ENCODE measurements at places on chromosomes 2 and 18.

DNA sequence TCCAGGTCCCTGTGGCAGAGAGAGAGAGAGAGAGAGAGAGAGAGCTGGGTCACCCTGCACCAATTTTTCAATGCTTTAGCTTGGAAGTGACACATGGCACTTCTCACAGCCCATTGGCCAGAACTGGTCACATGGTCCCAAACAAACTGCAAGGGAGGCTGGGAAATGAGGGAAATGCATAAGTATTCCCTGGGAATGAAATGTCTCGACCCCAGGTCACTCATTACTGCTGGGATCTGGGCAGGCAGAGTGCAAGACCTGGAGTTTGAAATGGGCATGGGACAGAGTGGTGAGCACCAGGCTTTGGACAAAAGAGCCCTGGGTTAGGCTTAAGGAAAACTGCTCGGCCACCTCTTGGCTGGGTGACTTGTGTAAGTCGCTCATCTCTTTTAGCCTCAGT, 37.0 kb downstream of the SMAD7 start:
- no peak for ATAC-seq

DNA sequence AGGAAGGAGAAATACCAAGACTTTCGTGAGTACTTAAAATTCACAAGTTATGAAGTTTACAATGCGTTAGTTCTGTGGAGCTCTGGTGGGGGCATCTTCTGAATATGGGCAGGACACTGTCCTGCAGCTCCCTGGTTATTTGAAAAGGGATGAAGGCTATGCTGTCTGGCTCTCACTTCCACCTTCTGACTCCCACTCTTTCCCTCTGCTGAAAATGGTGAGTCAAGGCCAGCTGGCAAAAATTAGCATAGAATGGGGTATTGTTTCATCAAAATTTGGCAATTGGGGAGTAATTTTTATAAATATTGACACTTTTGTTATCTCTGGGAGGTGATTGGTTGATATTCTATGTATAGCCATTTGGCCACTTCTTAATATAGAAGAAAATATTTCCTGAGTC, 177.4 kb downstream of the PARD3B start:
- no peak for ATAC-seq

- no peak for ATAC-seq
These were observed 77.3 kb upstream of the UPP2 start for GRCh38 chr2:158024288-158024898.

- ATAC-seq: no peak
These were observed 407.2 kb downstream of the PTPRM start for GRCh38 chr18:7974200-7974874.

- peak; percentile 93 for ATAC-seq
These were observed 162.4 kb downstream of the CELF4 start for GRCh38 chr18:37403100-37403781.

DNA sequence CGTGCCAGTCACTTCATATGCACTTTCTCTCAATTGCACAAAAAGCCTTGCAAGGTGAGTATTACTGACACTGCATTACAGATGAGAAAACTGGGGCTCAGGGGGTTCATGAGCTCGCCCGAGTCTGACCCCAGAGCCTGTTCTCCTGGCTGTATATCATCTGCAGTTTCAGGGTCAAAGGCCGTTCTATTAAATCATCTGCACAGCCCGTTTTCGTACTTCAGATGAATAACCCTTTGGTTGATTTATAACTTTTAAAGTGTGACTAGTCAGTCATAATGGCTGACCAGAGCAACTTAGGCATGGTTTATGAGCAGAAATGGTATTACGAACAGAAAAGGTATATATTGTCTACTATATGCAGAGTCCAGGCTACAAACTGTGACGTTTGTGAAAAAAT, 35.3 kb upstream of the NPAS2 start:
- no peak for ATAC-seq

DNA sequence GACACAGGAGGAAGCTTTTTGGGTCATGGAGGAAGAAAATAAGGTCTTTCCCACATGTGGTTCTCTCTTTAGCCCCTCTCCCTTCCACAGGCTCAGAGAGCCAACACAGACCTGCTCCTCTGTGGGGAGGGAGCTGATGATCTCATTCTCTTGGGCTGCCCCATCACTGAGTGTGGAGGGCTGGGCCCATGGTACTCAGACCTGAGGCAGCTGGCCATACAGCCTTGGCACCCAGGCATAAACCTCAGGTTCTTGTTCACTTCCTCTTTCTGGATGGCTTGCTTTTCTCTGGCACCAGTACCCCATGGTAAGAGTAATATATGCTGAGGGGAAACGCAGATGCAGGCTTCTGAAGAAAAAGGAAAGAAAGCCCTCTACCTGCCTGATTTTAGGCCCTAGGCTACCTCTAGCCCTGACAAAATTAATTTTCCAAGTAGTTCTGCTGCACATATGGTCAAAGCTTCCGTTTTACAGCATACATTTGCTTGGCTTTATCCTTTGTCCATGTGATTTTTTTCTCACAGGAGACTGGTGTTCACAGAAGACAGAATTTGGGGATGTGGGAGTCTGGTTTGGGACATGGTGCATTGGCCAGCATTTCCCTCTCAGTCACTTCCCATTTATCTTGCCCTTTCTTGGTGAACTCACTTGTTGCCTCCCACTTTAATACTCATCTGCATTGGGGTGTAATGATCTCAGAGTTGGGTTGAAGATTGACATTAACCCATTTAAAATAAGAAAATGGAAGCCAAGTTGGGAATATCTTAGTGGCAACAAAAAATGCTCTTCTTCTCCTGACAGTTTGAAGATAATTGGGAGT, 11.1 kb downstream of the DHRS9 start:
- no peak for ATAC-seq

DNA sequence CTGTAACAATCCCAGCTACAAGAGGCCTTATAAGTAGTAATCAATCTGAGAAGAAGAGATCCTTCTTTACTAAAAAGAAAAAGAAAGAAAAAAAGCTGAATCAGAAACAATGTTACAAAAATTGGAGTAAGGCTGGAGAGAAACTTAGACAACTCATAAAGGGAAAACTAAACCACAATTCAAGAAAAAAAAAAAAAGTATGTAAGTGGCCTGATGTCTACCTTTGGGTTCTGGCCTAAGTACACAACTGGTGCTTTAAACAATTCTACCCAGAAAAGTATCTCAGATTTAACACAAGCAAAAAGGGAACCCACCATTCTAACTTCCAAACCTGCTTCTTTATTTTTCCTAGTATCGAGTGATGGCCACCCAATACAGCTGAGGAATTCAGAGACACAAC, 45.3 kb downstream of the ZNF521 start:
- no peak for ATAC-seq

GRCh38 chr2:20135631-20136050, 84.2 kb upstream of the LAPTM4A start:
- ATAC-seq: peak; percentile 78

GRCh38 chr2:50313656-50314055, 718.3 kb downstream of the NRXN1 start:
- ATAC-seq: no peak

DNA sequence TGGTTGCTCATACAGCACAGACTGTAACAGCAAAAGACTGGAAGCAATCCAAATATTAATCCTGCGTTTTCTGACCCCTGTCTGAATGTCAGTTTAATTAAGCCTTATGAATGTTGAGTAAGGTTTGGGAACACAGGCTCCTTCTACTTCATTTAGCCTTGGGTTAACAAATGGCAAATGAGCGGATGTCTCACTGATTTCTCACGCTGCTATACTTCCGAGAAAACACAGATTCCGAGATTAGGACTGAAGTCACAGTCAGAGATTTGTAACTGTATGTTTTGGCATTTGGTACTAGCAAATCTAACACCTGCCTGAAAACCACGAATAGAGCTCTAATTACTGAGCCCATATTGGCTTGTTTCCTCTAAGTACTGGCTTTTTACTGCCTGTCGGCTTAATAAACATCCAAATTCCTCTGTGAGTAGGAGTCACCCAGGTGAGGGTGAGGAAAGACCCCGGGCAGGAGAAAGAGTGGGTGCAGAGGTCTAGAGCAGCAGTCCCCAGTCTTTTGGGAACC, 10.6 kb downstream of the MC5R start:
- no peak for ATAC-seq

- ATAC-seq: no peak
These were observed 40.7 kb downstream of the VIT start for GRCh38 chr2:36737131-36737750.

DNA sequence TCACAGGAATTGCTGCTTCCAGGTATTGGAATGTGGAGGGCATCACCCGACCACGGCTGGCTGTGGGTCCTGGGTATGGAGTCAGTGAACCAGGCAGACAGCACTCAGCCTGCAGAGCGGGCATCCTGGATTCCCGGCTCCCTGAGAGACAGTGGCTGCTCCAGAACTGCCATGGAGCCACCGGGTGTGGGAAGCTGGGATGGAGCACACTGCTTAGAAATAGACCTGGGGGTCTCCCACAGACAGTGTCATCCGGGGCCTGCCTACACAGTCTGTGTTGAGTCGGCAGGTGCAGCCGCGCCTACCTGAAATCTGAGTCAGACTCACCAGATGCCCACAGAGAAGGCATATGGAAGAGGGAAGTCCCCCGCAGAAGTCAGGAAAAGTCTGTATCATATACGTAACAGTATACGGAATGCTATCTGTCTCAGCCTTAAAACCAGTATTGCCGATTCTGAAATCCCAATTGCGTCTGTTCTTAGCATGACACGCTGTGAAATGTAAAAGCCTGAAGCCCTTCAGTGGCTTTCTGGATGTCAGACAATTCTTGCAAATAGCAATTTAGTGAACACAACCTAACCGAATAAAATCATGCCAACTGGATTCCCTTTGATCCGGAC, 509.7 kb upstream of the MYT1L start:
- ATAC-seq: no peak

DNA sequence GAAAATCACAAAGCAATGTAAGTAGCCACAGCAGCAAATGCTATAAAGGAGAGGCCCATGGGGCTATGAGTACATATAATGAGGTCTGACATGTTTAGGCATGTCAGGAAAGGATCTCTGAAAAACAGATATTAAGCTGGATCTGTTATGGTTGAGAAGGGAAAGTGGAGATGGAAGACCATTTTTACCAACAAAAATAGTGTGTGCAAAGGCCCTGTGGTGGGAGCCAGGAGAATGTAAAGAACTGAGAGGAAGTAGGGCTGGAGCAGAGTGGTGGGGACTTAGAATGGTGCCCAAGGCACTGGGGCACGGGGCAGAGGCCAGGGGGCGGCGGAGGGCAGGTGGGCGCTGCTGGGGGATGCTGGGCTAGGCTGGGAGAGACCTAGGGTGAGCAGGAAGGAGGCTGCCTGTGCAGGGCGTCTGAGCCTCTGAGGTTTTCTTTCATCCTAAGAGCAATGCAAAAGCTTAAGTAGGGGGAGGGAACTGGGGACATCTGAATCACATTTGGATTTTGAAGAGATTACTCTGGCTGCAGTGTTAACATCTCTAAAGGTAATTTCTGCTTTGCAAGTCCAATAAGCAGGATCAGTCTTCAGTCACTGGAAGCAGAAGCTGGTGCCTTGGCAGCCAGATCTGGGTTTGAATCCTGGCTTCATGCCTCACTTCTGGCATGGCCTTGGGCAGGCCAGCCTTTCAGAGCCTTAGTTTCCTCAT, 4.9 kb upstream of the AGFG1 start:
- no peak for ATAC-seq

DNA sequence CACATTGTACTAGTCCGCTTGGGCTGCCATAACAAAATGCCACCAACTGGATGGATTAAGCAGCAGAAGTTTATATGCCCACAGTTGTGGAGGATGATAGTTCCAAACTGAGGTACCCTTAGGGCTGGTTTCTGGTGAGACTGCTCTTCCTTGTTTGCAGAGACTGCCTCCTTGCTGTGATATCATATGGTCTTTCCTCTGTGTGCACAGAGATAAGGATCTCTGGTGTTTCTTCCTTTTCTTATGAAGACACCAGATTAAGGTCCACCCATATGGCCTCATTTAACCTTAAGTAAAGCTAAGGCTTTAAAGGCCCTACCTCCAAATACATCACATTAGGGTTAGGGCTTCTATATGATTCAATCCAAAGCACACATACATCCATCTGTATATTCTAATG, 738.2 kb upstream of the GCFC2 start:
- no peak for ATAC-seq

GRCh38 chr2:239940861-239941570, 84.1 kb downstream of the NDUFA10 start:
- no peak for ATAC-seq

- no peak for ATAC-seq
These were observed 70.0 kb upstream of the ATL2 start for GRCh38 chr2:38446906-38447561.
